GM13976 (cell line): ENCODE measurements at places on chromosomes 2 and 18.

- DNase-seq, result no peak
Observed at GRCh38 chr2:37982847-37983246, 57.8 kb downstream of the RMDN2 start.

- DNase-seq, result no peak
Observed at GRCh38 chr2:49043405-49043982, 110.8 kb downstream of the FSHR start.

- DNase-seq, result no peak
Observed at GRCh38 chr2:160928854-160929301, 231.3 kb upstream of the TANK start.

GRCh38 chr2:2000724-2001061, 256.4 kb upstream of the PXDN start:
- no peak for DNase-seq

DNA sequence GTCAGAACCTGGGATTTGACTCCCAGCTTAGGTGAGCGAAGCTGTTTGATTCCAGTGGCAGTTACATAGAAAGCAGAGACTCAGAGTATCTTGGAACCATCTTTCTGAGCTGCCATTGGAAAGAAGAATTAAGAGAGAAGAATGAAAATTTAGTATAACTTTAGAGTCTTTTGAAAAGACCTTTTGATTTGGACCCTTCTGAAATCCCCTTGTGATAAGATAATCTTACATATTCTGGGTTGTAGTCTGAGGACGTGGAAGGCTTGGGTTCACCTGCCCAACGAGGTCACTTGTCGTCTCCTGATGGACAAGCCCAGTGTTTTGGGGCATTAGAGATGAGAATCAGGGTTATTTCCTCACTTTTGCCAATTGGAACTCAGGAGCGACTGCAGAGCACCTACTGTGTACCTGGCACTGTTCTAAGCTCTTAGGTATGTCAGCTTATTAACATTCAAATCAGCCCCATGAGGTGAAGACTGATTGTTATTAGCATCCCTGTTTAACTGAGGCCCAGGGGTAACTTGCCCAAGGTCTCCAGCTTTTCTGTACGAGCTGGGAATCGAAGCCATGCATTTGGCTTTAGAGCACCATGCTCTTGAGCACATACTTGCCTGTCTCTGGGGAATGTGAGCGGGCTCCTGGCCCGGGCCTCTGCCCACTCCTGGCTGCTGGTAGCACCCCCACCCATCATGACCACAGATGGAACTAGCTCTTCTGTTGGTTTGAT, 2.9 kb downstream of the HK2 start:
- DNase-seq, result no peak

DNA sequence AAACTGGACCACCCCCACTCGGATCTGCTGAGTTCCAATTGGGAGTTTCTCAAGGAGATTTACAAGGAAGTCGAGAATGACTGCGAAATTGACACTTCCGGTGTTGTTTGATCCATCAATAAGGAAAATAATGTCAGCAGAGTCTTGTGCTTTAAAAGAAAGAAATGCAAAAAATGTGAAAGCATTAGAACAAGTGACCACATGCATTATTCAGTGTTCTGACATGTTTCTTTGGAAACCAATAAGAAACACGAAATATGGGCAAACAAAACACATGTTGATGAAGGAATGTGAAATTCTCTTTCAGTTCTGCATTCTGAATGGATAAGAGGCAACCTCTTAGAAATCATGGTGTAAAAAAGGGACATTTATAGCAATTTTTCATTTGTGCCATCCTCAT, 25.9 kb downstream of the COL6A3 start:
- no peak for DNase-seq

GRCh38 chr2:76008001-76008702, 297.4 kb upstream of the GCFC2 start:
- no peak for DNase-seq

GRCh38 chr2:138084206-138084605, 119.9 kb downstream of the HNMT start:
- DNase-seq, result no peak

- no peak for DNase-seq
Observed at GRCh38 chr18:5463390-5463789, 80.4 kb downstream of the EPB41L3 start.

- no peak for DNase-seq
Observed at GRCh38 chr18:9574473-9575115, 39.8 kb downstream of the PPP4R1 start.
